ENCODE measurements at places on chromosomes 11 and 22.

DNA sequence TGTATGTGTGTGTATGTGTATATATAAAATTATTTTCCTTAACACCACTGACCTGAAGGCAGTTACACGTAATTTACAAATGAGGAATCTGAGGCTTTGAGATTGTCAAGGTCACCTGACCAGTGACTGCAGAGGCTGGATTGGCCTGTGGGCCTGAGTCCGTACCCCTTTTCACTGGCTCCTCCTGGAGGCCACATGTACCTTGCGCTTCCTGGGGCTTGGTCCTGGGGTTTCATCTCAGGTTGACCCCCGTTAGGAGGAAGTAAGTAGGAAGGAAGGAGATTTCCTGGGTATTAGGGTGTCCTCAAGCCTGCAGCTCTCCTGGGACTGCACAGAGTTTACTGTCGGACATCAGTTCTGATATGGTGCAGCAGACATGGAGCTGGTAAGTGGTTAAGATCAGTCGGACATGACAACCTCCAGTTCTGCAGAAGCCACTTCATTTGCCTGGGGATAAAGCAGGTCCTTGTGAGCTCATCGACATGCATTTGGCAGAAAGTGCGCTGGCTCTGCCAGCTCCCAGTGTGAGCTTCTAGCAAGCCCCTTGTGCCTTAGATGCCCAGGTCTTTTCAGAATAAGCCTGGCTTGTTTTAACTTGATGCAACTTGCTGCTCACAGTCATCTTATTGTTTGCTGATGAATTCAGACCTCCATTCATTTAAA lies 36.6 kb downstream of the ST3GAL4 start:
- peak; percentile 27 for DNase-seq

GRCh38 chr11:1009991-1010390 lies 26.5 kb downstream of the MUC6 start:
- no peak for DNase-seq

- DNase-seq, result no peak
These were observed 76.0 kb downstream of the TRIM29 start for GRCh38 chr11:120061761-120062560.

DNA sequence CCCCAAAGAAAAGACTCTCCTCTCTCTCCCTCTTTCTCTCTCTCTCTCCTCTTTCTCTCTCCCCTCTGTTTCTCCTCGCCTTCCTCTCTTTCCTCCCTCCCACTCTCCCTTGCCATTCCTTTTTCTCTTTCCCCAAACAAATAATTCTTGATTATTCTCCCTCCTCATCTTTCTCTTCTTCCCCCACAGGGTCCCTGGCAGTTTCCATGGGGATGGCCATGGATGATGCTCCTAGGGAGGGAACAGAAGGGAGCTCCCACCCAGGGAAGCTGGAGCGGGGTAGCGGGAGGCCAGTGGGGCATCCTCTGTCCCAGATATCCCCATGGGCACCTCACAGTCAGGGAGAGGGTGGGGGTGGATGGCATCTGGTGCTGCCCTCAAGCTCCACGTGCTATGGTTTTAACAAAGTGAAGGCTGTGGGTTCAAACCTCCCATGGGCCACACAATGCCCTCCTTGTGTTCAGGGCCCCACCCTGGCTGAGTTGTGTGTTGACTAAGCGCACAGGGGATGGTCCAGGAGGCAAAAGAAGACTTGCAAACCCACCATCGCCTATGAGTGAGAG lies 266.4 kb downstream of the BUD13 start:
- DNase-seq, result no peak

- no peak for DNase-seq
These were observed 6.3 kb downstream of the PPM1F start for GRCh38 chr22:21946262-21946925.

DNA sequence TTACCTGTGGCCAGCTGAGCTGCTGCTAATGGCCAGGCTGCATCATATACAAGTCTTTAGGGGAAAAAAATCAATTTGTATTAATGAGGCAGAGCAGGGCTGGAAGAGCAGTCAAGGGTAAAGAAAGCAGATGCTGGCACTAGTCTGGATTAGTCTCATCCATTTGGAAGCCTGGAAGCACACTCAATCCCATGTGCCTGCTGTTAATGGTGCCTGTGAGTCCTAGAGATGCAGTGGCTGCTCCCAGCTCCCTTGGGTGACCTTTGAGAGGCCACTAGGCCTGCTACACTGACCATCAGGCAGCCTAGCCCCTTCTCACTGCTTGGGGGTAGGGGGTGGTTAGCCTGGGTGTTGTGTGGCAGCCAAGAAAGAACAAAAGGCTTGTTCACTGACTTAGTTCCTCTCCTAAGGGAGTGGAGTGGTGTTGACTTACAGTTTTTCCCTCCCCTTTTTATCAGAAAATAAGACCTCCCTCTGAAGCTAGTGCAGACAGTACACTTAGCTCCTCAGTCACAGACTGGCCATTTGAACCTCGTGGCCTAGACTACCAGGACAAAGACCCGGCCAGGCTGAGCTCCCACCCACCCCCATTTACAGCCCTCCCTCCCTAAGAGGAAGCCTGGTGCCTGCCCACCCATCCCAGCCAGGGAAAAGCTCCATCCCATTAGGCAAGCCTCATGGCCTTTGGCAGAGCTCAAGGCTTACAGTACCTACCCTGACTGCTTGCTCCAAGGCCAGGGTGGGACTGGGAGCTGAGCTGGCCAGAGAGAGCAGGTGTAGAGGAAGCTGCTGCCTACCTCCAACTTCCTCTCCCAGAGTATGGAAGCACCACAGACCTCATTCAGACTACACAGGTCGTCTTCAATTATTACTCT lies 7.8 kb downstream of the PIK3IP1 start:
- DNase-seq, result no peak

GRCh38 chr11:128318856-128319474 lies 268.4 kb downstream of the ETS1 start:
- DNase-seq, result no peak

GRCh38 chr11:72721276-72721675 lies 30.9 kb downstream of the ARAP1 start:
- DNase-seq, result no peak

DNA sequence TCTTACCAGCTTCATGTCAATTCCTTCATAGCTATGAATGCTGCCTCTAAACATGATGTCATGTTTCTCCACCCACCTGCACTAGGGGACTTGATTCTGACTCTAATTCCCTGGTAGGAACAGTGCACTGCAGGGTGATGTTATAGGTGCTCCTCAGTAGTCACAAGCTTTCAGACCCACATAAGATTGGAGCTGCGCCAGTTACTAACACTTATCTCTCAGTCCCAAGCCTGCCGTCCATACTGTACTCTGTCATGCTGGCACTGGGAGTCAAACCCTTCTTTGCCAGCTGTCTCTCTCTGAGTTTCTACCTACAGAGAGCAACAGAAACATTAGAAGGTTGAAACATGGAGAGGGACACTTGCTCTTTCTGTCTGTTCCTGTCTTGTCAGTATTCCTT lies 5.5 kb downstream of the OR56A1 start:
- DNase-seq, result no peak

- no peak for DNase-seq
These were observed 453 bp downstream of the GAS2 start for GRCh38 chr11:22666688-22667439.

DNA sequence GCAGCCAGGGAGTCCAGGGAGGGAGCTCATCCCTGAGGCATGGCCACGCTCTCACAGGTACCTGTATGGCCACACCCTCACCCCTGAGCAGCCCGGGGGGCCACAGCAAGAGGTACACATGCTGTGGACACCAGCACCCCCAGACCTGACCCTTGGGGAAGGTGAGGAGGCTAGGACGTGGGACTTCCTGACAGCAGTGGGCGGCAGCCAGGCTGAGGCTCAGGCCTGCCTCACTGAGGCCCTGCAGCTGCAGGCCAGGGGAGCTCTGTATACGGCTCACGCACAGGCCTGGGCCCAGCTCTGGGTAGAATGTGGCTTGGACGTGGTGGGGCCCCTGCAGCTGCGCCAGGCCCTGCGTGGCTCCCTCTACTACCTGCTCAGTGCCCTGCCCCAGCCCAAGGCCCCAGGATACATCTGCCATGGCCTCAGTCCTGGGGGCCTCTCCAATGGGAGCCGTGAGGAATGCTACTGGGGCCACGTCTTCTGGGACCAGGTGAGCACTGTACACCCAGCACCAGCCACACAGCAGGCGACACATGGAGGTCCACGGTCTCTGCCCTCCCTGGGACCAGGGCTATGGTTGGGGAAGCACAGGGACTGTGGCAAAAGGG lies 1.8 kb downstream of the PGGHG start:
- no peak for DNase-seq

- DNase-seq, result peak; percentile 75
These were observed at the start of gene DAGLA for GRCh38 chr11:61679893-61680621. TSS of gene DAGLA (plus strand) at chr11:61680391. CDS start at chr11:61720156, 39,765 bp downstream.

DNA sequence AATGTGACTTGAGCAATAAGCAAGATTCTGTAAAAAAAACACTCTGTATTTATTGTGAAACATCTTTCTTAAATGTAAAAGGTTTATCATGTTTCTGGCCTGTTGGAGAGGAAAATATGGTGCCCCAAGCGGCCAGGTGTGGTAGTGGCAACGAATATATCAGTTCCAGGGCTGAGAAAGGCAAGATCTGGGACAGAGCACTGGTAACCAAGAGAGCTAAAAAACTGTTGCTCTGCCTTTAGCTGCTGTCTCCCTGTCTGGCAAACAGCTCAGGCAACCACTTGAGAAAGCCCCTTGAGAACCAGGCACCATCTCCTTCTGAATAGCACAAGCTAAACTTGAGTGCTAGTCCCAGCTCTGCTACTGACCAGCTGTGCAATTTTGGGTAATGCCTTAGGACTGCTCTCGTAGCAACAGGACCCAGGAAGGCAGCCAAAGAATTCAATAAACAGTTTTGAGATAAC lies 129.9 kb downstream of the KCNC1 start:
- DNase-seq, result peak; percentile 54

- DNase-seq, result no peak
These were observed 288.3 kb downstream of the TENM4 start for GRCh38 chr11:79152511-79152910.

DNA sequence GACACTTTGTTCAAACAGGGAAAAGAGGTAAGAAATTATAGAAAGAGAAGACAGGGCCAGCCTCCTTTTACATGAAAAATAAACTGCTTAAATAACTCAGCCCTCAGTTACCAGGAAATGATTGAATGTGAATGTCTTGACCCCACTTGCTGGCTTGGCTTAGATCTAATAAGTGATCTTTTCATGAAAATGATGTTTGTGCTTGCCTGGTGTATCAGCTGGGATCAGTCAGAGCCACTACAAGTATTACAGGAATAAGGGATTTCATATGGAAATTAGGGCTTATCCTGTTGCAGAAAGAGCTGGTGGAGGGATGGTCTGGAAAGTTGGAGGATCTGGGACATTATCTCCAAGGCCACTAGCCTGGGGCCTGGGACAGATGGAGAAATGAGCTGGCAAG lies 51.8 kb downstream of the COMMD9 start:
- DNase-seq, result no peak

DNA sequence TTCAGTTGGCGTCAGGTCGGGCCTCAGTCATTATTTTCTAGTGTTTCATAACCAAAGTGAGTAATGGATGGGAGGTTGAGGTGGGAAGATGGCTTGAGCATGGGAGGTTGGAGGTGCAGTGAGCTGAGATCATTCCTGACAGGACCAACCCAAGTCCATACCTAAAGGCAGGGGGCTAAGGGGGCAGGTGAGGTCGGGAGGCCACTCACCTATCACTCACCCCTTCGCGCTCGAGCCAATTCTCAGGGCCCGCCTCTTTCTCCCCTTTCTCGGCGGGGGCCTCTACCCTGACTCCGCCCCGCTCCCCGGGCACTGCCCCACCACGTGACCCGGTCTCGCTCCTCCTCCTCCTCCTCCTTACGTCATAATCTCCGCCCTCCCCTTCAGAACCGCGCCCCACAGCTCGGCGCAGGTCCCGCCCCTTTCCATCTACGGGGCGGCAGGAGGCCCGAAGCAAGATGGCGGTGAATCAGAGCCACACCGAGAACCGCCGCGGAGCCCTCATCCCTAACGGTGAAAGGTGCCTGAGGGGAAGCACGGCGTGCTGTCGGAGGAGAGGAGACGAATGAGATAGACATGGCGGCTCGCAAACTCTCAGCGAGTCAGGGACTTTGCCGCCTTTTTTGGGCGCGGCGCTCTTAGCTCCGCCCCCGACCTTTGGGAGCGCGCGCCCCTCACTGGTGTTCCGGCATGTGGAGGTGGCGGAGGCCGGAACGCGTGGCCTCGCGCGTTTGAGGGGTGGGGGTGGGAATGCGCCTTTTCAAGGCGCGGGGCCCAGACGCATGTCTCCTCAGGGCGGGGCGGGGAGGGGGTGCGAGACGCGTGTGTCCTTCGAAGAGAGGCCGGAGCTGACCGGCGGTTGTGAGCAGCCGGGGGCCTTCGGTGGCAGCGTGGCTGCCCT lies at the start of gene WBP2NL:
Gene WBP2NL (plus strand): TSS at position 428 of the 901 bp plus-strand sequence. CDS start 31 bp downstream, at position 459.
- DNase-seq, result peak; percentile 83

DNA sequence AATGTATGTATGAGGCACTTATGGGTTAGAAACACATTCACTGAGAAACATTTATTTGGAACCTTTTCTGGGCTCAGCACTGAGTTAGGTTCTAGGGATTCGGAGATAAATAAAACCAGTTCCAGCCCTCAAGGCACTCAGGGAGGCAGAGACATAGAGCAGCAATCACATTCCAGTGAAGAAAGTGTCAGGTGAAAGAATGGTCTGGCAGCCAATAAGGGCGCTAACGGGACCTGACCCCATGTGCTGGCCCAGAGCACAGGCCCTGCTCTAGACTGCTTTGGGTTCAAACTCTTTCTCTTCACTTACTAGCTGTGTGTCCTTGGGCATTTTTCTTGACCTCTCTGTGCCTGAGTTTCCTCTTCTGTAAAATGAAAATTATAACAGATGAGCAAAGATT lies 146.0 kb upstream of the SYT13 start:
- DNase-seq, result no peak

DNA sequence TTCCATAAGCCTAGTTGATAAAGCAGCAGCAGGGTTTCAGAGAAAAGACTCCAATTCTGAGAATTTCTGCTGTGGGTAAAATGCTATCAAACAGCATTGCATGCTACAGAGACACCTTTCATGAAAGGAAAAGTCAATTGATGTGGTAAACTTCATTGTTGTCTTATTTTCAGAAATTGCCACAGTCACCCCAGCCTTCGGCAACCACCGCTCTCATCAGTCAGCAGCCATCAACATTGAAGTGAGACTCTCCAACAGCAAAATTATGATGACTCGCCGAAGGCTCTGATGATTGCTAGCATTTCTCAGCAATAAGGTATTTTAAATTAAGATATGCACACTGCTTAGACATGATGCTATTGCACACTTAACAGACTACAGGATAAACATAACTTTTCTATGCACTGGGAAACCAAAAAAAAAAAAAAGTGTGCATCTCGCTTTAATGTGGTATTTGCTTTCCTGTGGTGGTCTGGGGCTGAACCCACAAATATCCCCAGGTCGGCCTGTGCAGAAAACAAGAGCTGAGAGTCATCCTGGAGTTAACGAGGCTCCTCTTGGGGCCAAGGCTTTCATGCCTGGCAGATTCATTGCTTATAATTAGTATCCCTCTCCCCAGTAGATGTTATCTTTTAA lies 192.1 kb downstream of the CTTN start:
- DNase-seq, result no peak

- DNase-seq, result no peak
These were observed at the start of gene PLET1 for GRCh38 chr11:112260490-112260889. TSS of gene PLET1 (minus strand) at chr11:112260860. CDS start at chr11:112260589, 271 bp downstream.

- DNase-seq, result no peak
These were observed 11.8 kb downstream of the PNPLA5 start for GRCh38 chr22:43879901-43880540.
